ENCODE measurements at places on chromosomes 1 and 21. TPM values are rescaled to one million over a fixed set of nuclear protein-coding genes. Genes with fewer than 3 reads are reported as not detected.

Gene MCOLN2
- total RNA-seq, result 1.1 TPM

DNA sequence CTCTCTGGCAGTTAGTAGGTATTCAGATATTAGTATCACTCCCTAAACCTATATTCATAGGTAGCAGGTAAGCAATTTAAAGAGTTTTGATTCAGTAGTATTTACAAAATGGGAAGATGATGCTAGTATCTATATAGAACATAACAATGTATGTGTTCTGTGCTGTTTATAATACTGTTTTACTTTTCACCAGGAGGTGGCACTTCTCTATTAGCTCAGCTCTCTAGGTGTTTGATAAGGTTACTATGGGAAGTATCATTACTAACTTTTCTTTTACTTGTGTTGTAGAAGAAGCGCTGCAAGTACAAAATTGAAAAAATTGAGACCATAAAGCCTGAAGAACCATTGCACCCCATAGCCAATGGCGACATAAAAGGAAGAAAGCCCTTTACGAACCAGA lies 49.4 kb upstream of the FASLG start:
- no peaks in the 10 kb centered on the region for H3K4me1 ChIP-seq
- H3K36me3 ChIP-seq, result peaks cover 12% of the 10 kb centered on the region
- H3K4me3 ChIP-seq, result no peak overlapping the region
- no peak for DNase-seq

Gene BSND
- total RNA-seq, result not detected

Gene DCST2
- total RNA-seq, result 4.2 TPM

GRCh38 chr1:185864889-185865517 lies 130.8 kb downstream of the HMCN1 start:
- H3K36me3 ChIP-seq, result no peaks in the 10 kb centered on the region
- H3K4me1 ChIP-seq, result peaks cover 12% of the 10 kb centered on the region
- H3K27me3 ChIP-seq, result no peaks in the 10 kb centered on the region
- H3K27ac ChIP-seq, result peak overlapping the region; percentile 57
- H3K4me3 ChIP-seq, result no peak overlapping the region

DNA sequence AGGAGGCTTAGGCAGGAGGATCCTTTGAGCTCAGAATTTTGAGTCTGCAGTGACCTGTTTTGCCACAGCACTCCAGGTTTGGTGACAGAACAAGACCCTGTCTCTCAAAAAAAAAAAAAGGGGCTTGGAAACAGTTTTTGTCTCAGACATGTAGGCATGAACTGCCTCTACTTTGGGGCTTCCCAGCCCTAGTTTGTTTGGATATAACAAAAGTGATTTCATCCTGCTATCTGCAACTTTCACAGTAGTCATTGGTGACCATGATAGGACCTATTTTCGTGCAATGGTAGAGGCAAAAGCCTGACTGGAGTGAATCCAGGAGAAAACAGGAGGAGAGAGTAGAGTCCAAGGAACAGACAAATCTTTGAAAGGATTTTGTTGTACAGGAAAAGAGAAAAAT lies 20.3 kb upstream of the EVI5 start:
- H3K4me3 ChIP-seq, result no peak overlapping the region
- DNase-seq, result no peak
- no peaks in the 10 kb centered on the region for H3K4me1 ChIP-seq
- H3K27ac ChIP-seq, result no peak overlapping the region

- no peaks in the 10 kb centered on the region for H3K4me1 ChIP-seq
- no peaks in the 10 kb centered on the region for H3K27me3 ChIP-seq
- H3K4me3 ChIP-seq, result no peak within 1 kb of the TSS
Measured at GRCh38 chr21:44612029-44612486, at the start of gene KRTAP10-8. Gene KRTAP10-8, plus strand, starts transcription at chr21:44612079. Its CDS starts 22 bp downstream, at chr21:44612101.

DNA sequence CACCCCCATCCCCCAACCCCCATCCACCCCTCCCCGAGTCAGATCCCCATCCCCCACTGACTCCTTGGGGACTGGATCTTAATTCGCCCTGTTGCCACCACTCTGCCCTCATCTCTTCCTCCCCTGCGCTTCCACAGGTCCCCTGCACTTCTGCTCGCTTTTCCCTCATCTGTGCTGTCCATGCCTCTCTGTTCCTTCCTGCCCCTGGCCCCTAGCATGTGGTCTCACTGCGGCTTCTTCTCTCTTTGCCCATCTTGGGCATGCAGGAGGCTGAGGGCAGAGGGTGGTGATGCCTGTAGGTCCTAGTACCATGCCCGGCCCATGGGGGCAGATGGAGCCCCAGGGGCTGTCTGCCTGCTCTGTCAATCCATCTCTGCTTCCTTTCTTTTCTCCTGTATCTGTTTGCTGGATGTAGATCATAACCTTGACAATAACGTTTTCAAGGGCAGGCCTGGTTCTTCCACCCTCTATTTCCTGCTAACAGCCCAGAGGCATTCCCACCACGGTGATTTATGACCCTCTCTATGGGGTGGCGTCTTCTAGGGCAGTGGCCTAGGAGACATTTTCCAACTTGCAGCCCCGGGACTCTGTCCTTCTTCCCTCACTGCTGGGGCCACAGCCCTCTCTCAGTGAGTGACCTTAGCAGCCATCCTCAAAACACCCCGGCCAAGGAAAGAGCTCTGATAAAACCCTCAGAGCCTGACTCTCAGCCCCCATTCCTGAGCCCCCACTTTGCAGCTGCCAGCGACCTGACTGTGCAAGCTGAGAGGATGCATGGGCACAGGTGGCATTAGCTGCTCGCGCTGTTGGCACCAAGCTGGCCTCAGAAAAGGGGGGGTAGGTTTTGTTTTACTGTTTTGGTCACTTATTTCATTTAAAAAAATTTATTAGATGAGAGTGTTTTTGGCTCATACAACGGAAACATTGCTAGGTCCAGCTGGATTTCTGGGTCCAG lies 33.9 kb downstream of the TMEM51 start:
- H3K4me3 ChIP-seq, result no peak overlapping the region
- DNase-seq, result no peak
- H3K4me1 ChIP-seq, result no peaks in the 10 kb centered on the region

Gene ELAVL4
- not detected for total RNA-seq
